ENCODE measurements at places on chromosomes 3 and 15. TPM values are rescaled to one million over a fixed set of nuclear protein-coding genes. Genes with fewer than 3 reads are reported as not detected.

DNA sequence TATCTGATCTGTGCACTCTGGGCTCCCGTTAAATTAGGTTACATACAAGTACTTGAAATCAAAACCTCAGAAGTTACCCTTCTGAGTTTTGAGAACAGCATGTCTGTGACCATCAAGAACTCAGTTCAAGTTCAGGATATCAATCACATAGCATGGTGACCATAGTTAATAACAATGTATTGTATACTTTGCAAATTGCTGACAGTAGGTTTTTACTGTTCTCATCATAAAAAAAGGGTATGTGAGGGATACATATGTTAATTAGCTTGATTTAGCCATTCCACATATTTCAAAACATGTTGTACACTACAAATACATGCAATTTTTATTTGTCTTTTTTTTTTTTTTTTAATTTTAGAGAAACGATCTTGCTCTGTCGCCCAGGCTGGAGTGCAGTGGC is 25.5 kb downstream of the TMEM40 start:
- ATAC-seq: no peak

DNA sequence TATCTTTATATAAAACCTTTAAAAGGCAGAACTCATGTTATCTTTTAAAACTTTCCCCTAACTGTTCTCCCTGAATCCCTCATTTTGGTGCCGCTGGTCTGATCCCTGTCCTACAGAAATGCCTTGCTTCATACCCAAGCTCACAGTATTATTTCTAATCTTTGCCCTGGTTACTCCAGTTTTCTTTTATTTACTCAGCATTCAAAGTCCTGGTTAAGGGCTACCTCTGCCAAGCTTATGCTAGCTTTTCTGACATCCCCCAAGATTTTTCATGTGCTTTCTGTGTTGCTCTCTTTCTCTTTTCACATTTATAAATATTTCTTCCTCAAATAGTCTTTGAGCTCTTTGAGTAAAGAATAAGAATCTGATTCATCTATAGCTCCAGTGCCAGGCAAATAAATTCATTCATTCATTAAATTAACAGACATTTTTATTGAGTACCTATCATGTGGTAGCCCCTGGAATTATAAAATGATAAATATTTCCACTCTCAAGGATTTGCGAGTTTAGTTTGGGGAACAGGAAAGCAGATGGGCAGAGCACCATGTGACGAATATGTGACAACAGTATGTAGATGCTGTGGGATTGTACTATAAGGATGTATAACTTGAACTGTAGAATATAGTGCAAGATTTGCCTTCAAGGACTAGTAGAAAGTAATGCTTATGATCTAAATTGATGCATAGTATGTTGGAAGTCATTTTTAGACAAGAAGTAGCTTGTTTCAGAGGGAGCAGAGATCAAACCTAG is 247.5 kb downstream of the LPP start:
- no peak for ATAC-seq

DNA sequence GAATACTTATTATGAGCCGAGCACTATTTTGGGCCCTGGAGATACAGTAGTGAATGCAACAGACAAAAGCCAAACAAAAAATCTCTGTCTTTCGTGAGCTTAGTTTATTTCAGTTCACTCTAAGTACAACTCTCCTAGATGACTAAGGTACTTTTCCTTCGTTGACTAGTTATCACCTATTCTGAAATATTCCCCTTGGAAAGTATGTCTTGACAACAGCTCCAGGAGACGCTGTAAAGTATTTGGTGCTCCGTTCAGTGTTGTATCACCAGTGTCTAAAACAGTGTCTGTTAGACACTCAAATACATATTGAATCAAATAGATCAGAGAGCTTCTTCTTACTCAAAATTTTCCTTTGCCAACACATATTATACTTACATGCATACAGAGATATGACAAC is 119.6 kb downstream of the TFDP2 start:
- ATAC-seq: no peak

- peak; percentile 35 for ATAC-seq
Measured at GRCh38 chr15:74185710-74186348, 12.3 kb downstream of the ISLR start.

DNA sequence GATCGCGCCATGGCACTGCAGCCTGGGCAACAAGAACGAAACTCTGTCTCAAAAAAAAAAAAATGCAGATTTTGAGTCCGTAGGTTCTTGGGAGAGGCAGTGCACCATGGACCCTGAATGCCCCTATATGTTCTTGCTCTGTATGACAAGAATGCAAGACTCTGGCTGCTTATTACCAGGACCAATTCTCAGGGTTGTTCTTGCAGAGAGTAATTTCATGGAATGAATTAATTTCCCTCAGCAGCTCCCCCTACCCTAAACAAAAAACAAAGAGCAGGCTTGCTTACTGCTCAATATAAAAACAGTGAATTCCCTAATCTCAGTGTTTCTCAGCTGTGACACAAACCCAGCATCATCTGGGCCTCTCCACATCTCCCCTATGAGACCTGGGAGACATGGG is 20.5 kb upstream of the DYNC1LI1 start:
- no peak for ATAC-seq

- ATAC-seq: no peak
Measured at GRCh38 chr15:81776976-81777375, 268.8 kb downstream of the MEX3B start.

DNA sequence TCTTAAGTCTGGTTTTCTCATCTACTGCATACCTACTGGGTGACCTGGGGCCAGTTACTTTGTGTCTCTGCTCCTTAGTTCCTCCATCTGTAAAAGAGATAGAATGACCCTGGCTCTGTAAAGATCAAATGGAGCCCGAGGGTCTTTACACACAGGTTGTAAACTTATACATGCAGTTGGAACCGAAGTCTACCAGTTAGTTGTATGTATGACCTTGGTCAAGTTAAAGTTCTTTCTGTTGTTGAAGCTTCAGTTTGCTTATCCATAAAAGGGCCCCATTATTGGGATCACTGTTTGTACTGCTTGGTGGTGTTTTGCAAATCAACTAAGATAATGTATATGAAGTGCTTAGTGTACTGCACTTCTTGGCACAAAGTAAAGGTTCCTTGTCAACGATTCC is 186.9 kb downstream of the PTPRG start:
- no peak for ATAC-seq

DNA sequence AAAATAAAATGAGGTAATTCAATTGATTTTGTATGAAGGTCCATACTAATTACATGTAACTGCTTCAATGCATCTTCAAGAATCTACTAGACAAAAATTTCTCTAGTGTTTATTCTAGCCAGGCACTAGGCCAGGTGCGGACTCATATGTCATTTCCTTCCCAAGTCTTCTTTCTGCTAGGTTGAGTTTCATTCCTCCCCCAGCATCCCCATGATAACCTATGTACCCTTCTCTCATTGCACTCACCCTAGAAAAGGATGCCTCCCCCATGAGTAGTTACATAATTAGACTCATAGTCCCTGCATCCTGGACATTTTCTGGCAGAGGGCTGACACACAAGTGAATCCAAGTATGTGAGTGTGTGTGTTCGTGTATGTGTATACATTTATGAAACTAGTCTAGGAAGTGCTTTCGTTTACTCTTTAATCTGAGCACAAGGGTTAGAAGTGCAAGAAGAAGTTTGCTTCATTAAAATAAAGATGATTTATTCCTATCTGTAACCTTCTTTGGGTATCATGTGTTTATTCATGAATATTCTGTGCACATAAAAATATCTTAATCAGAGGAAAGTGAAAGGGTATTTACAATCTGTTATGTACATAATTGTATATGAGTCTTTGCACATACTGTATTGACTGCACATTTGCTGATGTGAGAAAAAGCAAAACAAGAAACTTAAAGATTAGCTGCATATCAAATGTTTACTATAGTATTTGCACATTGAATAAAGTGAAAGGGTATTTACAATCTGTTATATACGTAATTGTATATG is 585.6 kb upstream of the ZNF717 start:
- no peak for ATAC-seq

DNA sequence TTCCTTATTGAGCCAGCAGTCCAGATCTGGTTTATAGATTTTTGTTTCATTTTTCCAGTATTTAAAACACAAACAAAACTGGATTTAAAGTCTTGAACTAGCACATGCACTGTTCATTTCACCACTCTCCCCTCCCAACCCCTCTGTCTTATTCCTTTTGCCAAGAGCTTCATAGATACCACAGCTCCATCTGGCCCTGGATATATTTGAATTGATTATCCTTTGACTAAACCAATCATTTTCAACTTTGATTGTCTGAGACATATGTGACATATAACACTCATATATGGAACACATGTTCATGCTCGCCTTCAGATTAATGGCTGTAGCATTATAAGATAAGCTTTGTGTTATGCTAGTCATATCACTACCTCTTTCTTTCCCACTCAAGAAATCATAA is 376.6 kb upstream of the NAALADL2 start:
- ATAC-seq: no peak

DNA sequence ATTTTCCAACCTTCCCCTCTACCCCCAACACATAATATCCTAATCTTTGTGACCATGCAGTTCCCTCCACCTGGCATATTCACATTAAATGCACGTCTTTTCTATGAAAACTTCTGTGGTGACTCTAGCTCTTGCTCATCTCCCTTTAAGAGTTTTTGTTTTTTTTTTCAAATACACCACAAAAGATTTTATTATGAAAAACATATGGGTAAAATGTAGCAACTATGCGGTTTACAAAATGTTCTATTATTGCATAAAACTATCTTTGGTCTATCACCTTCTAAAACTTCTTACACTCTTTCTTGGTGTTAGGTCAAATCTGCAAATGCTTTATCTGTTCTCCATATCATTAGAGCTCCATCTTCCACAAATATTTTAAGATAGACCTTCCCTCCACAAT is 38.6 kb upstream of the ADGRG7 start:
- ATAC-seq: no peak

DNA sequence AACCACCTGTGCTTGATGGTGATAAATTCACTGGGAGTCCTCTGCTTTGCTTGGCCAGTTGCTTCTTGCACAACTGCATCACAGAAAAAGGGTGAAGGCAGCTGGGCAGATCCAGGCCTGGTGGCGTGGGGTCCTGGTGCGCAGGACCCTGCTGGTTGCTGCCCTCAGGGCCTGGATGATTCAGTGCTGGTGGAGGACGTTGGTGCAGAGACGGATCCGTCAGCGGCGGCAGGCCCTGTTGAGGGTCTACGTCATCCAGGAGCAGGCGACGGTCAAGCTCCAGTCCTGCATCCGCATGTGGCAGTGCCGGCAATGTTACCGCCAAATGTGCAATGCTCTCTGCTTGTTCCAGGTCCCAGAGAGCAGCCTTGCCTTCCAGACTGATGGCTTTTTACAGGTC is 31.1 kb upstream of the IQCF2 start:
- ATAC-seq: no peak

GRCh38 chr3:44297255-44297654 is 41.3 kb upstream of the TCAIM start:
- no peak for ATAC-seq

DNA sequence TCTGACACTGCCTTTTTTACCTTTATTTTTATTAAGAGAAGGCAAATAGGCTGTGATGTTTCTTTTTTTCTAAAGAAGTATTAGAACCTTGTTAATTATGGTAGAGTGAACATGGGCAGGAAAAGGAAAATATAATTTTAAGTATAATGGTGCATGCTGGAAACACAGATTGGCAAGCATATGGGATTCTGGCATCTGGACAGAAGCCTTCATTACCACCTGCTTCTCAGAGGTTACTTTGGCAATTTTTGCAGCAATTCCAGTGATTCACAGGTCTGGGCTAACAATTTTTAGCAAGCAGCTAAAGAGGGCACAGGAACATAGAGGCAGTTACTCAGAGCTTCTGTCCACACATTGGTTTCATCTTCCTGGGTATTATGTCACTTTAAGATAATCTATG is 258.3 kb downstream of the DIPK2A start:
- ATAC-seq: no peak

DNA sequence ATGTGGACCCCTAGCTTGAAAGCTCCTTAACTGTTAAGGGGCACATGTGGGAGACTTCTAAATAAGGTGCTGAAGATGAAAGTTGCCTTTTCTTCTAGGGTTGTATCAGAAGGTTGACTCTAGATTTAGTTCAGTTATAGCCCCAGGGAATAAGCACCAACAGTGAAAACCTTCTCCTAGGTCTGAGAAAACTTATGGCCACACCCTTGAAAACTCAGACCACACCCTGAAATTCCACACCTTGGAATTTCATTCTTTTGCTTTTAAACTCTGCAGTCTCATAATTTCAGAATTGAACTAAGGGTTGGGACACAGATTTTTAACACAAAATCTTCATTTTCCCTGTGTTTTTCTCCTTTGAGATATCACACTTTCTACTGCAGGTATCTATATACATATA is 355.8 kb upstream of the IL12A start:
- no peak for ATAC-seq

DNA sequence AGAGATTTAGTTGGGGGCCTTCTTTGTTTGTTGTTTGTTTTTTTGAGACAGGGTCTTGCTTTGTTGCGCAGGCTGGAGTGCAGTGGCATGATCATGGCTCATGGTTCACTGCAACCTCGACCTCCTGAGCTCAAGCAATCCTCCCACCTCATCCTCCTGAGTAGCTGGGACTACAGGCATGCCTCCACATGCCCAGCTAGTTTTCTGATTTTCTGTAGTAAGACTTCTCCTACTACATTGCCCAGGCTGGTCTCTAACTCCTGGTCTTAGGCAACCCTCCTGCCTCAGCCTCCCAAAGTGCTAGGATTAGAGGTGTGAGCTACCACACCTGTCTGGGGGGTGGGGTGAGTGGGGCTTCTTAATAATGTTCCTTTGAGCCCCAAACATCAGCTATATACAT is 148.3 kb upstream of the ADAMTS9 start:
- no peak for ATAC-seq

DNA sequence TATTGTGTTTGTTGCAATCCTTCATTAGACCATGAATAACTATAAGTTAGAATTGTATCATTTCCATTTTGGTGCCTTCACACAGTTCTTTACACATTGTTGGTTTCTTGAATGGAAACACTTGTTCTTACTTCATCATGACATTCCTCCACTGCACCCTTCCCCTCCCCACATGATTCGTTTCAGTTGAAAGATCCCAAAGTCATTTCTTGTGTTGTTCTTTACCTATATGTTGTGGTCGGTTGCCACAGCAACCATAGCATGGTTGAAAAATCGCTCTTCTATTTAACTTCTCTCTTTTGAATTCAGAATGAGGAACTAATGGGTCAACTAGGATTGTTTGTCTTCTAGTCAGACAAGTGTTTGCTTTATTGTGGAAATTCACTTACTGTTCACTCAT is 103.3 kb downstream of the IL1RAP start:
- ATAC-seq: peak; percentile 54

- ATAC-seq: no peak
Measured at GRCh38 chr15:59453474-59454215, 15.7 kb downstream of the FAM81A start.

GRCh38 chr3:56903231-56903782 is 101.6 kb upstream of the ARHGEF3 start:
- ATAC-seq: no peak

The CCDC13 gene
- 1.0 TPM for total RNA-seq

The CNOT10 gene
- 20.5 TPM for total RNA-seq

The ARPIN gene
- 9.3 TPM for total RNA-seq

The CHL1 gene
- total RNA-seq: 1.5 TPM

The STAB1 gene
- 0.44 TPM for total RNA-seq

The SLC27A2 gene
- total RNA-seq: 1.8 TPM
